ENCODE measurements at places on chromosomes 6 and 20.

GRCh38 chr6:137881522-137881886 is 14.4 kb downstream of the TNFAIP3 start:
- no peak for DNase-seq

GRCh38 chr6:109653264-109653663 is 37.7 kb downstream of the AK9 start:
- no peak for DNase-seq

GRCh38 chr6:111530218-111530617 is 47.2 kb upstream of the REV3L start:
- DNase-seq: no peak

GRCh38 chr6:163195721-163196691 is 218.5 kb upstream of the QKI start:
- DNase-seq: no peak

GRCh38 chr6:41535766-41536165 is 10.4 kb upstream of the FOXP4 start:
- DNase-seq: no peak

DNA sequence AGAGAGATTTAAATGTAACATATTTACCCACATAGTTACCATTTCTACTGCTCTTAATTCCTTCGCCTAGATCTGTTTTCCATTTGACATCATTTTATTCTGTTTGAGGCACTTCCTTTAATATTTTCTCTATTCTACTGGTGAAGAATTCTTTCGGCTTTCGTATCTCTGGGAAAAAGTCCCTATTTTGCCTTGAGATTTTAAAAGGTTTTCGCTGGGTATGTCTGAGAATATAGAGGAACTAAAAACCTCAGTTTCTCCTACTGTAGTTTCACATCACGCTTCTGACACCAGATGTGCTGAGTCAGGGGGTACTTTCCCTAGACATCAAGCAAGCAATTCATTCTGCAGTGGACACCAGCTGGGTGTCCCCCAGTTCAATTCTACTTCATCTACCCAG is 61.7 kb downstream of the E2F3 start:
- no peak for DNase-seq

- DNase-seq: no peak
Measured at GRCh38 chr20:63082308-63082938, 75.7 kb upstream of the BHLHE23 start.

DNA sequence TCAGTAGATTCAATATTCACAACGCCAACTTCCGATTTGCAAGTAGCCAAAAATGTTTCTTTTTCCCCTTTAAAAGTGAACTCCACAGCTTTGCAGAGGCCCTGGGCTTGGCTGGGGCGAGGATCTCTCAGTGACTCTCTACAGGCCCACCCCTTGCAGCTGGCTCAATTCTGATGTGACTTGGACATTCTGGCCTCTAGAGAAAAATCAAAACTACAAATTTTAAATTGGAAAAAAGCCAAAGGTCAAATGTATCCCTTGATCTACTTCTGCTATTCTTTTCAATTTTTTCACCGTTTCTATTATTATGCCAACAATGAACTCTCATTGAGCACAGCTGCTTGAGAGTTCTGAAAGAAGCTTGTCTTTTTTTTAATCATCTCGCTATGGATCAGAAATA is 245.9 kb upstream of the HS3ST5 start:
- DNase-seq: no peak

- DNase-seq: no peak
Measured at GRCh38 chr6:161847628-161848027, 573.8 kb upstream of the AGPAT4 start.

DNA sequence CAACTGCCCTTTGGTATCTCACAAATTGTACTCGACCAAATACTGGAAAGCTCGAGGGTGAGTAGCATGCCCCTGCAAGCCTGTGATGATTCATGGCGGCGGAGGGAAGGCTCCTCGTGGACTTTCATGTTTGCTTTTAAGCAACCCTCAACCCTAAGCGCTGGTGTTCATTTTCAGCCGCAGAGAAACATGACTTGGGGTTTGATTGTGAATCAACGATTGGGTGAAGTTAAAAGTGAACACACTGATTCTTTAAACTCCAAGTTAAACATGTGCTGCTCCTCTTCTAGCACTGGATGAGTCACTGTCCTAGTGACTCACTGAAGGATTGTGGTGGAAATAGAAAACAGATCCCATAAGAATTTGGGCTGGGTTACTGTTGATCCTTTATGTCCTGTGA is 8.3 kb downstream of the CD109 start:
- DNase-seq: no peak

DNA sequence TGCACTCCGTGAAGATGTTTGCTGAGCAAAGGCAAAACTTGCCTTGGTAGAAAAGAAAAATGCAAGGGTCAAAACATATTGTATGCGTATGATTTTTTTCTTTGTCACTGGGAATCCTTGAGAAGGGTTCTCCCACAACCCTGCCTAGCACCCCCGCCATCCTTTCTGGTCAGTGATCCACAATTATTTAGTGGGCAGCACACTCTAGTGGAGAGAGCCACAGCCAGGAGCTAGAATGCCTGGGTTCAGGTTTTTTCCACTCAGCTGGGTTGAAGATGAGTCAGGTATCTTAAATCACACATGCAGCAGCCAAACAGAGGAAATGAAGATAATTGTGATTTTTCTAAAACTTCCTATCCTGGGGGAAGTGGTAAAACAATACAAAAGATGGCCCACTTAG is 243.1 kb downstream of the PKHD1 start:
- no peak for DNase-seq

DNA sequence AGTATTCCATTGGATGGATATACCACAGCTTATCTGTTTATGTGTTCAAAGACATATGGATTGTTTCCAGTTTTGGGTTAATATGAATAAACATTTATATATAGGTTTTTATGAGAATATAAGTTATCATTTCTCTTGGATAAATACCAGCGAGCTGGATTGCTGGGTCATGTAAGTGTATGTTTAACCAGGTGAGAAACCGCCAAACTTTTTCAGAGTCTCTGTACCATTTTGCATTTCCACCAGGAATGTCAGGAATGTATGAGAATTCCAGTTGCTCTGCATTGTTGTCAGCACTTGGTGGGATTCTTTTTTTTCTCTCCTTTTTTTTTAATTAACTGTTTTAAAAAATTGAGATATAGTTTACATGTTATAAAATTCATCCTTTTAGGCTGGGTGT is 52.1 kb downstream of the PHF20 start:
- DNase-seq: no peak

GRCh38 chr20:4726710-4727397 is 5.1 kb downstream of the PRND start:
- DNase-seq: peak; percentile 8

DNA sequence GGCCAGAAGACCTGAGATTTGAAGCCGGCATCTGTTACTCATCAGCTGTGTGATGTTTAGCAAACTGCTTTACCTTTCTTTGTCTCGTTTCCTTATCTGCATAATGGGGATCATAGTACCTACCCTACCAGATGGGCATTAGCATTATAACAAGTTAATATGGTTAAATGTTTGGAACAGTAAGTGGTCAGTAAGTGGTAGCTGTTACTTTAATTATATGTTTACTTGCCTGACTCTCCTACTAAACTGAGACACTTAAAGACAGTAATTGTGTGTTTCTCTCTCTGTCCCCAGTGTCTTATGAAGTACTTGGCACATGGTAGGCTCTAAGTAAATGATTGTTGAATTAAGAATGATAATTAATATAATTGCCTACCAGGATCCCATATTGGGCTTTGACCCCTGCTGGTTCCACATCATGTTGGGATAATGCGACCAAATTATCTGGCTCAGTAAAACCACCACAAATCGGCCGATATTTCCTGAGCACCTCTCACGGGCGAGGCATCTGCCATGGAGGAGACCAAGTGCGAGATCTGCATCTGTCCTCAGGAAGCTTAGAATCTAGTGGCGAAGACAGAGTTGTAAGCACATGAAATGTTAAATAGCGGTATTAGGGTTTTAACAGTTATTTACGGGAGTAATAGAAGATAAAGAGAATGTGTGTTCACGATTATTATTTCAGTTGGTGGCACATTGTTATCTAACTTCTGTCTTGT is 31.4 kb downstream of the PTK7 start:
- DNase-seq: peak; percentile 9

DNA sequence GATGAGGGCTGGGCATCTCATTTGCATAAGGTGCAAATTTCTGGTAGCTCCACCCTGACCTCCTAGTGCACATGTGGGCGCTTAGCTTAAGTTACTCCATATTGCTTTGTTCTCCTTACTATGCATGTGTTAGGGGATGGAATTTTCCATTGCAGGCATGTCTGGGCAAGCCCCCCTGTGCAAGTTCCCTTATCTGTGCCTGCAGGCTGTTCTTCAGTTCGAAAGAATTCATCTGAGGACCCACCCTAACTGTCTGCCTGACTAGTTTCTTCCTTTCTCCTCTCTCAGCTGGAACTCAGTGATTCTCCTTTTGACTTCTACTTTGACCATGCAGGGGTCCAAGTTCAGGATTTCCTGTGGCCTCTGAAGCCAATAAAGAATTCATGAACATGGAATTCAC is 30.2 kb downstream of the CCDC170 start:
- no peak for DNase-seq

GRCh38 chr6:4350567-4351519 is 215.5 kb upstream of the ECI2 start:
- no peak for DNase-seq

DNA sequence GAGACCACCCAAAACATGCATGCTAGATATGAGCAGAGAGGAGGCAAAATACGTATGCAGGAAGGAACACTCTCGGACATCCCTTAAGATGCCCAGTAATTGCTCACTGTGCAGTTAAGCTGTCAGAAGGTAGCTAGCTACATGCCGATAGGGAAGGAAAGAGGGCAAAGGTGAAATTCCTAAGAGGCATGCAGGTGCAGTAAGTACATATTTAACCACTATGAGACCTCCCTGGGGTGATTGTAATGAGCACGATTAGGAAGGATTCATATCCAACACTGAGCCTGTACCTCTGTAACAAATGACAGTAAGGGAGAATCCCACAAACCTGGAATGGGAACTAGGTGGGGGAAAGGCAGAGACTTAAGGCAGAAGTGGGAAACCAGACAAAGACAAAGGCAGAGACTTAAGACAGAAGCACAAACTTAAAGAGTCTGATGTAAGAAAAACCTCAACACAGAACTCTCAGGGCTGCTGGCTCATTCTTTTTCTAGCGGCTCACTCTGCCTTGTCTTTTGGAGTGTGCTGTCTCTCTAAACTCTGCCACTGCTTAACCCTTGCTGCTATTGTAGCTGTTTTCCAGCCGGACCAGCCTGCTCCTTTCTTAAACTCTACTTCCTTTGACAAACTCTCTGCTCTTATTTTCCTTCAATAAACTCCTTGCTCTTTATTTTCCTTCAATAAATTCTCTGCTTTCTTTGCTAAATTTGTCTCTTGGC is 148.1 kb downstream of the UBE3D start:
- DNase-seq: no peak

GRCh38 chr6:125759184-125759902 is 9.9 kb downstream of the HEY2 start:
- no peak for DNase-seq

DNA sequence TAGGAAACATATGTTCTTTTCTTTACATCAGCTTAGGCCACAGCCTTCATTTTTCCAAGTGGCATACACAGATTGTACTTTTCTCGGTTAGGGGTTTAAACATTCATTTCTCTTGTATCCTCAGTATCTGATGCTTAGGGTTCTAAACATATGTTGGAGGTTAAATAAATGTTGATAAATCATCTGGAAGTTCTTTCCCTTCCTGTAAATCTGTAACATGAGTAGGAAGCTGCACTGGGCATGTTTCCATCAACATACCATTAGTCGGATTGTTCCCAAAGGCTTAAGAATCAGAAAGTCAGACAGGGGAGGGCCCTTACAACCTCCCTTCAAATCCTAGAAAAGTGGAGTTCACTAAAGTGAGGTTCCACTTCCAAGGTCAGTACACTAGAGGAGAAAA is 54.8 kb upstream of the BCLAF1 start:
- DNase-seq: no peak

All from NCI-H774 (cell line).